ENCODE measurements at places on chromosomes 7 and 10. TPM values are rescaled to one million over a fixed set of nuclear protein-coding genes. Genes with fewer than 3 reads are reported as not detected.

DNA sequence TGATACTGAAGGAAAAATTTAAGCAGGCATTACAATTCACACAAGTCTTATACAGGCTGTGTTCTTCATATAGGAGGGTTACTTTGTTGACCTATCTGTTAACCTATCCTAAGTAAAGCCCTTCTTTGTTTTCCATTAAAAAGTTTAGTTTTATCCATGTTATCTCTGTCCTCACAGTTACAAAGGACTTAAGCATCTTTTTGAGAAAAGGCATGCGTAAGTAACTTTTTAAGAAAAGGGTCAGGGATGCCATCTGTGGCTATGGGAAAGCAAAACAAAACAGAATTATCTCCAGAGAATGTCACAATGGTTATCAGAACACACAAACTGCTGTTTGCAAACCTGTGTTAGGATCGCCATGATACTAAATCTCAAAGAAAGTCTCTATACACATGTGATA, 295.8 kb upstream of the MTPN start:
- no peak for DNase-seq

GRCh38 chr10:27223964-27224363, 16.6 kb downstream of the ACBD5 start:
- no peak for DNase-seq

DNA sequence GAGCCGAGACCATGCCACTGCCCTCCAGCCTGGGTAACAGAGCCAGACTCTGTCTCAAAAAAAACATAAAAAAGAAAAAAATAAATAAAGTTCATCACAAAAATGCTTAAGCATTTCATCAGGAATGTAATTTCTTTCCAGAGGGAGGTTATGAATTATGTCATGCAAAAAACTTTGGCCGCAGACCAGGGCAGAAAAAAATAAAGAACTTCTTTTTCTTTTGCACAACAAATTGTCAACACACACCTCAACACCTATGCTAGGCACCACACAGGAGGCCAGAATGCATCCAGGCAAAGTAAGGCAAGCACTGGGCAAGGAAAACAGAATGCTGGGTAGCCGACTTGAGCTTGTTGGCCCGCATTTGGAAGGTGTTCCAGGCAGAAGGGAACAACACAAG, 3.9 kb downstream of the C10orf62 start:
- DNase-seq = no peak

DNA sequence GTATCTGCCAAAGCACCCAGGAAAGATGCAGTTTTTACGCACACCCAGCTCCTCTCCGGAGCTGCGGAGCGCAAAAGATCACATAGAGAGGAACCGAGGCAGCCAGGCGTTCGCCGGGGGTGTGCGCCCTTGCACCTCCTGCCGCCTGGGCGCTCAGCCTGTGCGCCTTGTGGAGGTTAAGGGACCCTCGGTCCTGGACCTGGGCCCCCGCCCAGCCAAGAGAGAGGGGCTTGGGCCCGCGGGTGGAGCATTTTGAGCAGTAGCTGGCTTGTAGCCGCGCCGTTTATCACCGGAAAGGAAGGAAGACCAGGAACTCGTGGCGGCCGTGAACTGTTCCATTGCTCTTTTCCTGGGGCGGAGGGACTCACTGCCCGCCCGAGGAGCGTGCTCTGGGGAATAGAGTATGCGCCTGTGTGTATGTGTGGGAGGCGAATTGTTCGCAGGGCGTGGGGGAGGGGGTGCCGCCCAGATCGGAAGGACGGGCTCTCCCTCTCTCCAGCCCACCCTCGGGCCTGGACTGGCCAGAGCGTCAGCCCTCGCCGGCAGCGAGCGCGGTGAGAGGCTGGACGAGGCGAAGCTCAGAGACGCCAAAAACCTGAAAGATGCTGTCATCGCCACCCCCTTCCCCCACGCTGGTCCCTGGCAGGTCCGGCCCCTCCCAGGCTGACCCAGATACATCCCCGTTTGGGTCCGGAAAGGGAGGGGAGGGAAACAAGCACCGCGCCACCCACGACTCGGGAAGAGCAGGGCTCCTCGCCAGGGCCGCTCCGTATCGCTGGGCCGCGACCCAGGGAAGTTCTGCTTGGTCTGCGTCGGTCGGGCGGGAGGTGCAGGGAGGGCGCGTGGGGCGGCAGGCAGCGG, 1.2 kb upstream of the WNT2 start:
- peak; percentile 74 for DNase-seq

- DNase-seq = no peak
Observed at GRCh38 chr7:27392477-27392876, 149.9 kb downstream of the EVX1 start.

- no peak for DNase-seq
Observed at GRCh38 chr10:101816376-101816775, 1.9 kb downstream of the OGA start.

DNA sequence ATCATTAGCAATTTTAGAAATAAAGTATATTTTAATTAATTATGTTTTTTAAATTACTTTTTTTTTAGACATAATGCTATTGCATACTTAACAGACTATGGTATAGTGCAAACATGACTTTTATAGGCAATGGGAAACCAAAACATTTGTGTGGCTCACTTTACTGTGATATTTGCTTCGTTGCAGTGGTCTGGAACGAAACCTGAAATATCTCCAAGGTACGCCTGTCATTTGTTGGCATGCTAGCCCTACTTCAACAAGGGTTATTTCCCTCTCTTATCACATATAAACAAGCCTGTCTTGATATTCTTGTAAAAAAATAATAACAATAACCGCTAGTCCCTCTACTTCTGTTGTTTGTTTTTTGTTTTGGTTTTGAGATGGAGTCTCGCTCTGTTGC, 74.2 kb downstream of the TYW1B start:
- DNase-seq = no peak

DNA sequence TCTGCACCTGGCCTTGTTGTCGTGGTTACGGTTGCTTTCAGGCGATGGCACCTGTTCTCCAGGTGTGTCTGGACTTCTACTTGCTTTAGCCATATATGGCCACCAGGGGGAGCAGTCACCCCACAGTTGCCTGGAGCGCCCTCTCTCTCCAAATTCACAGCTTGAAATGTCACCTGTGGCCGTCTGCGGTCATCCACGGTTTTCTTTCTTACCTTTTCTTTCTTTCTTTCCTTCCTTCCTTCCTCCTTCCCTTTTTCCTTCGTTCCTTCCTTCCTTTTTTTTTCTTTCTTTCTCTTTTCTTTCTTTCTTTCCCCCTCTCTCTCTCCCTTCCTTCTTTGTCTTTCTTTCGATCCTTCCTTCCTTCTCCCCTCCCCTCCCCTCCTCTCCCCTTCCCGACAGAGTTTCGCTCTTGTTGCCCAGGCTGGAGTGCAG, 150.5 kb upstream of the VKORC1L1 start:
- peak; percentile 69 for DNase-seq

GRCh38 chr10:34666008-34666704, 148.9 kb downstream of the PARD3 start:
- DNase-seq = peak; percentile 31

- no peak for DNase-seq
Observed at GRCh38 chr7:142018154-142018553, 22.5 kb downstream of the MGAM start.

- DNase-seq = no peak
Observed at GRCh38 chr7:92827464-92828120, 8.8 kb downstream of the CDK6 start.

DNA sequence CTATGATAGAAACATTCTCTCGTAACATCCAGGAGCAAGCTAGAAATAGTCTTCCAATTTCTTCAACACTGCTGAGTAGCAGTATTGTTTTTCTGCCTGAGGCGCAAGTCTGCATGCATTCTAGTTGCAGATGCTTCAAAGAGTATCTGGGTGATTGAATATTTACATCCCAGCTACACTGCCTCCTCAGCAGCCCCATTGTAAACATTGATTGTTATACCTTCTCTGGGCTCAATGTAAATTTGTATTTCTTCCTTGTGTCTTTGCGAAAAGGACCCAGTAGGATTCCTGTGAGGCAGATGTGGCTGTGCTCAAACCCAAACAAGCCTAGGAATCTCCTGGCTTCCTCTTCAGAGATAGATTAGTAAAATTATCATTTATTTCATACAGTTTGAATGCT, 320.7 kb downstream of the CDC14C start:
- DNase-seq = peak; percentile 3

- DNase-seq = no peak
Observed at GRCh38 chr7:133134810-133135209, 52.9 kb upstream of the CHCHD3 start.

- no peak for DNase-seq
Observed at GRCh38 chr7:45579391-45579801, 5.2 kb downstream of the ADCY1 start.

GRCh38 chr7:37912756-37913155, 3.9 kb downstream of the SFRP4 start:
- DNase-seq = no peak

DNA sequence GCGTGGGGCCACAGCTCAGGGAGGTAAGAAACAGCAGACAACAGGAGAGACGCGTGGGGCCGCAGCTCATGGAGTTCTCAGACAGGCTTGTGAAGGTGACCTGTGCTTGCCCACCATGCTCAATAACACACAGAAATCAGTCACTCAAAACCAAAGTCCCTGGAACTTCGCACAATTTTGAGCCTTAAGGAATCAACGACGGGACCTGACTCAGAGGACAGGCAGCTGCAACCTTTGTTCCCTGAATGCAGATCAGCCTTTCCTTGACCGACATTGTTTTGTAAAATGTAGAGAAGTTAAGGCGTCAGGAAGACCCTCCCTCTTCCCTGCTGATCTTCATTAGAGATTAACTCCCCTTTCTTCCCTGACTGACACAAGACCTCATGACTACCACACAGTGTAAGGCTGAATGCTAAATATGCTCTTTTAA, 8.5 kb upstream of the KNDC1 start:
- DNase-seq = peak; percentile 90

GRCh38 chr10:85060944-85061343, 732.6 kb downstream of the CCSER2 start:
- DNase-seq = no peak

DNA sequence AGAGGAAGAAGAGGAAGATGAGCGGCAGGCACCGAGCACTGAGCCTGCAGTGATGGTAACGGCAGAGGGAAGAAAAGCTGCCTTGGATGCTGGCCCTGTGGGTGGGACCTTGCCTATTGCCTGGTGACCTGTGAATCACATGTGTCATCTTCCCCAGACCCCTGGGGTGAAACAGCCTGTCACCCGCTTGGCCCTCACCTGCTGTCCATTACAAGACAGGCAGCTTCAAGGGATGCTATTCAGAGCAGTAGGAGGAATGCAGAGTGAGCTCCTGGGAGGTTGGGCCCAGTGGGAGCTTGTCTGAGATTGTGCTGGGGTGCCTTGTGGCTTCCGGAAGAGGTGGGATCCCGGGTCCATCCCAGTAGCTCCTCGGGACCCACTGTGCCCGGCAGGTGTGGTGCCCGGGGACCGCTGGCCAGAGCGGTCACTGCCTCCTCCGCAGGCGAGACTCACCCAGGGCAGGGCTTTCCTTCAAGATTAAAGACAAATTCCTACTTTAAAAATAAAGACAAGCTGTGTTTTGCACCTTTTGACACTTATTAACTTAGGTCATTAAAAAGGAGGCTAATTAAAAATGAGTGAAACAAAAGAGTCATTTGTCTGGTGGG, 440.2 kb upstream of the MKI67 start:
- no peak for DNase-seq

- DNase-seq = no peak
Observed at GRCh38 chr10:93703066-93703465, 674 bp upstream of the FRA10AC1 start.

DNA sequence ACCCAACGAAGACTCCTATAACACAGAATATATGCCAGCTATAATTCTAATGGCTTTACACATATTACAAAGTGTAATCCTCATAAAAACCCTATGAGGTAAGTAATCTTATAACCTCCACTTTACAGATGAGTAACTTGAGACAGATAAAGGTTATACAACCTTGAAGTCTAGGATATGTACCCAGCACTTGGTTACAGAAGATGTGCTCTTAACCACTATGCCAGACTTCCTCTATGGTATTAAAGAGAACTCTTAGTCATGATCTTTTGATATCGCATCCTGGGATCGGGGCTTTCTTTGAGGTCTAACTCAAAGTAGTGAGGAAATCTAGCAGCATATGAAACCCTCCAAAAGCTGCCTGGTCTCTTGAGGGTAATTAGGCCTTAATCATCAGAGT, 319.2 kb upstream of the LRRN3 start:
- DNase-seq = no peak

- peak; percentile 30 for DNase-seq
Observed at GRCh38 chr7:99098824-99099498, 44.9 kb downstream of the SMURF1 start.

DNA sequence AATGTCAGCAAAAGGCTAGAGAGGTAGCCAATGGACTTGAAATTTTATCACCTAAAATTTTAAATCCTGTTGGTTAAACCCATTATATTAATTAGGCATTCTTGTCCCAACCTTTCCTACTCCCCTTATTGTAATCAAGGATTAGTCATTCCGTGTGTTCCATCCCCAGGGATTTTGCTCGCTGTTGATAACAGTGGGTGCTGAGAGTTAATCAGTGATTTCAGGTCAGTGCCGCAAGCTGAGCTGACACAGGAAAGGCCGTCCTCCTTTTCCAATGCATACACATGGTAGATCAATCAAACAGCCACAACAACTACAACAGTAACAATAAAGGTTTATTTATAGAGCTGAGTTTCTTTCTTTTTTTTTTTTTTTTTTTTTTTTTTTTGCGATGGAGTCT, 271.4 kb downstream of the ACTR3B start:
- DNase-seq = no peak

DNA sequence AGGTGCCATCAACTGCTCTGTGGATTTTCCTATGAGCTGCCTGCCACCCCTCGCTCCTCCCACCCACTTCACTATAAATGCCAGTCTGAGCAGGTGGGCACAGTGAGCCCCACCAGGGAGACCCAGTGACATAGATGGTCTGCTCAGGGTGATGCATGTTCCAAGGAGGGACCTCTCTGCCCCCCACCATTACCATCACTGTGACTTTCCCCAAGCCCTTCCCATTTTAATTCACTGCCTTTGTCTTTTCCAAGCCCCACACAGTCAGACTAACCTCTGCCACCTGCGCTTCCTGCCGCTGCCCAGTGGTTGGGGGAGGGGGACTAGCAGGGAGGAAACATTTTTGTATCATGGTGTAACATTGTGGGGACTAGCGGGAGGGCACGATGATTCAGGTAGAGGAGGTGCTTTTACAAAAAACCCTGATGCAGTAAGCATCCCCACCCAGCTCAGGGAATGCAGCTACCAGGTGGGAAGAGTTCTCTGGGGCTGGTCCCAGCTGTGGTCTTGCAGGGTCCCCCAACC, 24.6 kb downstream of the PRSS2 start:
- DNase-seq = peak; percentile 79

The MYH16 gene
- total RNA-seq = not detected

The FLNC gene
- 26.9 TPM for total RNA-seq

The CNNM2 gene
- total RNA-seq = 4.5 TPM

Measured in H7 (cell line).